GM06990 (cell line): ENCODE measurements at places on chromosomes 4 and X.

DNA sequence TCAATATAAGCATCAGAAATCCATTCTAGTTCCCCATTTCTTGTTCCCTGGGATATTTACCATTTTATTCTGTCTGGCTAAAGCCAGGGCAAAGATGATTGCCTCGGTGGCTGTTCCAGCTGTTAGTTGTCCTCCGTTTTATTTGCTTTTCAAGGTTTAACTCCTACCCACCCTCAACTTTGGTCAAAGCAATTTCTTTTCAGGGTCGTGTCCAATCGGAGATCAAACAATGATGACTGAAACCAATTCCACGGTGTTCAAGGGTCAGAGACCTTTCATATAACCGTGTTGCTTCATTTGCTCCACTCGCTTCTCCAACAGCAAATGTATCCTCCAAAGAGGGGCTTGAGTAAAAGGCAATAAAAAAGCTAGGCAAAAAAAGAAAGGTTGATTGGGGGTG, 193.5 kb upstream of the FTHL17 start:
- DNase-seq, result no peak

DNA sequence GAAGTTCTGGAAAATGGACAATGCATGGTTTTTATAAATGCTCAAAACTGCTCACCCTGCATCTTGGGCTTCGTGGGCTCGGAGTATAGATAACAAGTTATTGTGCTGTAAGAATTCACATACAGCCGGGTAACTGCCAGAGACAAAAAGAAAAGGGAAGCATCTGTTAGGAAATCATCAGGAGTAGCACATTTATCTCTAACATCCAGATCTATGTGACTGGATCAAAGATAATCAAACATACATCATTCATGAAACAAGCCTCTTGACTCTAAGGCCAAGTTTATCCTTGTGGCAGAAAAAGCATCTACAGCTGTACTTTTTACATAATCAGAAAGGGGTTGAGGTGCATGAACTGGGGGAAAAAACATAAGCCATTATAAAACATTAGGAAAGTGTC, 264.2 kb downstream of the PPP3CA start:
- DNase-seq, result no peak

DNA sequence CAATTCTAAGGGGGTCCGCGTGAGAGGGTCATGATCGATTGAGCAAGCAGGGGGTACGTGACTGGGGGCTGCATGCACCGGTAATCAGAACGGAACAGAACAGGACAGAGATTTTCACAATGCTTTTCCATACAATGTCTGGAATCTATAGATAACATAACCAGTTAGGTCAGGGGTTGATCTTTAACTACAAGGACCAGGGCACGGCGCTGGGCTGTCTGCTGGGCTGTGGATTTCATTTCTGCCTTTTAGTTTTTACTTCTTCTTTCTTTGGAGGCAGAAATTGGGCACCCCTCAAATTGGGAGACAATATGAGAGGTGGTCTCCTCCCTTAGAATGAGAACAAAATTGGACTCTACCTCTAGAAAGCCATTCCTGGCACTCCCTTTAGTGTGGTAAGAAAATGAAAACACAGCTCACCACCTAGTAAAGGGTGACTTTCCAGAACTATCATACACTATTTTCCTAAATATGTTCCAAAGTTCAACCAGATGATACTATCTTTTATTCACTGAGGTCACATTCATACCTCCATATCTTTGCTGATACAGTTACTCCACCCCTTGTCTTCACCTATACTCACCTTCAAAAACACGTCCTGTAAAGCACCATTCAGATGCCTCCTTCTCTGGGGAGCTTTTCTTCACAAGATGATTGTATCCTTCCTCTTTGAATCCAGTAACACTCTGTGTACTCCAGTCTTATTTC, 1058.3 kb upstream of the SLIT2 start:
- no peak for DNase-seq

- DNase-seq, result no peak
These were observed 238.1 kb downstream of the SLITRK2 start for GRCh38 chrX:146055733-146056132.

- DNase-seq, result no peak
These were observed 344.1 kb downstream of the SH2D1A start for GRCh38 chrX:124690495-124690894.

- DNase-seq, result no peak
These were observed 39.6 kb downstream of the FGFBP1 start for GRCh38 chr4:15898902-15899301.

- peak; percentile 19 for DNase-seq
These were observed 973 bp downstream of the ADAMTS3 start for GRCh38 chr4:72567821-72568675.

GRCh38 chrX:107805179-107805578, 20.5 kb upstream of the MID2 start:
- DNase-seq, result no peak

- no peak for DNase-seq
These were observed 143.6 kb downstream of the ZAR1 start for GRCh38 chr4:48633657-48634056.

DNA sequence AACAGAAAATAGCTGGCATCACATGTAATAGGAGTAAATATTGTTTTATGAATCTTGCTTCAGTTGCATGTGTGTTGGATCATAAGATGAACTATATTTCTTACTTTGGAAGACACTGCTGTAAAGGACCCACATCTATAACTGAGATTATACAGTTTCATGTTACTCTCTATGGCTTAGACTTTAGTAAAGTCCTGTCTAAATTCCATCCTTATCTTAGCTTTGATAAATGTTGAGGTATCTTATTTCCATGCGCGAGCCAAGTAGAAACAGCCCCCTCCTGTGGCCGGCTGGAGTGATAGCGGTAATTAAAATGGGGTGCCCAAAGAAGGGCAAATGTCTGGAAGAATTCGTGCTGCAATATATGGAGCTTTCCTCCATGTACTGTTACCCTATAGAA, 43.0 kb downstream of the CCDC158 start:
- no peak for DNase-seq

GRCh38 chrX:147900349-147900748, 11.4 kb upstream of the FMR1 start:
- DNase-seq, result no peak

- no peak for DNase-seq
These were observed 70.8 kb downstream of the SMIM20 start for GRCh38 chr4:25984796-25985195.

DNA sequence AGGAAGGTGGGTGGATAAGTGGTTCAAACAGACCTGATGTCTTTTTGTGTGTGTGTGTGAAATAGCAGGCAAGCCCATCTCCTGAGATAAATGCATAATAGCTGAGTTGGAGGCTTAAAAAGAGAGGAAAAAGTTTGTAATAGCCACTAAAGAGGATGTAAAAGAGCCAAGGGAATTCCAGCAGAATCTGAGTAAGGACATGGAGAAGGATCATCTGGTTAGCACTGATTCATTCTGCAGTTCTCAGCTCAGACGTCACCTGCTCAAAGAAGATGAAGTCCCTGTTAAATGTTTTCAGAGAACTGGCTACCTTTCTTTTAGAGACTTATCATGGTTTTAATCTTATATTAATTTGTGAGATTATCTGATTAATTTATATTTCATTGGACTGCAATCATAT, 21.0 kb upstream of the IL13RA2 start:
- no peak for DNase-seq

GRCh38 chrX:40260146-40260747, 162.5 kb upstream of the BCOR start:
- DNase-seq, result no peak

DNA sequence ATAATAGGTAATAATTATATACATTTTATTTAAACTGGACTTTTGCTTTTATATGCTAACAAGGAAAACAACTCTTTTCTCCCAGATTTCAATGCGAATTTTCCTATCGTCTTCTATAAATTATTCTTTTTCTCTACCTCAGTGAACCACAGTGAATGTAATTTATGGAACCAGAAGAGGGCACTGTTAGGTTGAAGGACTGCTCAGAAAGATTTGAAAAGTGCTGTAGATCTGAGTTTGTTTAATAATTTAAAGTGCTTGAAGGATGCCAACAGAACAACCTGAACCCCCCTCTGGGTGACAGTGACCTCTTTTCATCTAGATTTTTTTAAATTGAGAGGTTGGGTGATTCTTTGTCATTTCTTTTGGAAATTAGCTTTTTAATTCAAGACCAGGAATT, 54.9 kb downstream of the PHOX2B start:
- no peak for DNase-seq

DNA sequence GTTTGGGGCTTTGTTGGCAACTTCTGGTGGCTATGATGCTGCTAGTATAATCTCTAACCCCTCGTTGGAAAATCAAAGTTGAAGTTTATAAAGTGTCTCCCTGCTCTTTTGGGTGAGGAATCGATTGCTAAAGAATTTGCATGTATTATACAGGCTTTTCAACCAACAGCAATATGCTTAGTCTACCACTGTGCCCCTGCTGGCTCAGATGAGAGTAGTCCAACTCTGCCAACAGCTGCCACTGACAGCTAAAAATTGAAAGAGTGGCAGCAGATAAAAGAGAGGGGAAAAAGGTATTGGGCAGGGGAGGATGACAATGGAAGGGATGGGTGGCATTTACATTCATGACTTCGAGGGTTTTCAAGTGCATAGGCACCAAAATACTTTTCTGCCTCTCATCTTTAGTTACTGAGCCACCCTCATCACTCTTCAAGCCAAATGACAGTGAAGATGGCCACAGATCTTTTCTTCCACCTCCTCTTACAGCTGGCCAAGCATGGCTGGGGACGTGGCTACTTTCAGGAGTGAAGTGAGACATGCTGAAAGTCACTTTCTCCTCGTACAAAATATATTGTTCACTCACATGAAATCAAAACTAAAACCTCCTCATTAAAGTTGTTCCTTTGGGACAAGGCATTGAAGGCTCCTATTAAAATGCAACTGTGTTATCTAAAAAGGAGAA, 2.7 kb upstream of the GRIA3 start:
- DNase-seq, result no peak

- no peak for DNase-seq
These were observed 4.4 kb downstream of the FBXW7 start for GRCh38 chr4:152531479-152531878.

DNA sequence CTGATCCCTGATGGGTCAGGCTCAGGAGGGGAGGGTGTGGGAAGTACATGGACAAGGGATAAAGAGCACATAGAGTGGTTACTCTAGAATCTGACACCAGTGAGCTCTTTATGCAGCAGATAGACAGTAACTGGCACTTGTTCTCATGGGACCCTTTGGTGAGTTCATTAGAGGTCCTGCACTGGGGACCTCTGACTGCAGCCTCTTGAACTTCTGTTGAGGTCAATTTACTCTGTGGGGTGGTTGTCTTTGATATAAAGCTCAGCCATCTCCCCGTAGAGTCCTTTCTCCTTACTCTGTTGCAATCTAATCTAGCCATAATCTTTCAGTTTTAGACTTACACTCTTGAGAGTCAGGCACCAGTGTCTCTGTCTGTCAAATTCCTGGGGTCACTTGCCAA, 222.4 kb downstream of the GPAT3 start:
- DNase-seq, result no peak

GRCh38 chrX:124226129-124226528, 106.3 kb upstream of the TEX13D start:
- no peak for DNase-seq

DNA sequence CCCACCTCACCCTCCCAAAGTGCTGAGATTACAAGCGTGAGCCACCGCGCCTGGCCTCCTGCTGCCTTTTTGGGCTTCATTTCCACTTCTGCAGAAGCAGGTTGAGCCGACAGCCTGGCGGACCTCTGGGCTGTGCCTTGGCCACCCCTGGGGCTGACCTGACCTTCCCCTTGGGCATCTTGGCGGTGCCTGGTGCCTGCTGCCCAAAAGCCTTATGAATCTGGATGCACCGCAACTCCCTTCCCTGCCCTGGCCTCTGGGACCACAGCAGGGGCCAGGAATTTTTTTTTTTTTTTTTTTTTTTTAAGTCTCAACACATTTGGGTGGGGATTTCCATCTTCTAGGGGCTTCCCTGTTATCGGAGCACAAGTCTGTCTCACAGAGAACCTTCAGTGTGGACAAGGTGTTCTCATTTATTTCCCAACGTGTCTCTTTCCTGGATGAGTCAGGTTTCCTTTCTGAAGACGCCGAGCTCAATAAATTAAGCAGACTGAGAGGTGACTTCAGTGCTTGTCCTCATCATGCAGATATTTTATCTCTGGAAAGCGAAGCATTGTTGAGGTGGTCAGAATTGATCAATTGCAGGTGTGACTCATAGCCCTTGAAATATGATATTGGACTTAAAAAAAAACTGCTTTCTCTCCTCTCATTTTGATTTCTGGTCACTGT, 79.7 kb downstream of the SHROOM2 start:
- DNase-seq, result peak; percentile 53

DNA sequence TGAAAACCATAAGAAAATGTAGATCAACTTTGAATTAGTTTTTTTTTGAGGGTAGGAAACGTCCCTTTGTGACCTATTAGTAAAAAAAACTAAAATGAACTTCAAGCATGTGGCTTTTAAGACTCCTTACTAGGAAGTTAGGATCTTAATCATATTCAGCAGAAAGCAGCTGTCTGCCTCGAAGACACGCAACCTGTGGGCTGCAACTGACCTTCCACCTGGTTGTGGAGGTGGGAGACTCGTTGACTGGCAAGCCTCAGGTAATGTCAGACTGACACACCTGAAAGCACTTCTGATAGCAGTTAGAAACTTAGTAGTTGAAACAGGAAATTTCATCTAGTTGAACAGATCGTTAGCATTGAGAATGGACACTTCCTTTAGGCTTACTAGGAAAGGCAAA, 37.4 kb downstream of the CCNG2 start:
- peak; percentile 15 for DNase-seq

DNA sequence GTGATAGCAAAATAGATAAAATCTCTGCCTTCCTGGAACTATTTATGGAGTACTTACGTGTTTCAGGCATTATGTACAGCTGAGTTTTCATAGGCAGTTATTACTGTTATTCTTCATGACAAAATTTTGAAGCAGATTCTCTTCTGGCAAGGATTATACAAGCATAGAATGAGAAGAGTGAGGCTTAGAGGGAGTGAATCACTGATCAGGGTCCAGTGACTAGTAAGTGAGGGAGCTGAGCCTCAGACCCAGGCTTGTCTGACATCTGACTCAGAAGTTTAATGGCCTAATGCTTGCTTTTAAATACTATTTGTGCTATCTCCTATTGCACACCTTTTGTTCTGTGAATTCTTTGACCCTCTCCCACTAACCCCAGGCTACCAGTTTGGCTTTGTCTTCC, 110.6 kb downstream of the DTHD1 start:
- no peak for DNase-seq

GRCh38 chrX:15241301-15241700, 28.6 kb downstream of the ASB9 start:
- no peak for DNase-seq

GRCh38 chr4:169756971-169757574, 671 bp downstream of the HPF1 start:
- DNase-seq, result no peak

- no peak for DNase-seq
These were observed 16.3 kb upstream of the NEUROG2 start for GRCh38 chr4:112532267-112532666.

DNA sequence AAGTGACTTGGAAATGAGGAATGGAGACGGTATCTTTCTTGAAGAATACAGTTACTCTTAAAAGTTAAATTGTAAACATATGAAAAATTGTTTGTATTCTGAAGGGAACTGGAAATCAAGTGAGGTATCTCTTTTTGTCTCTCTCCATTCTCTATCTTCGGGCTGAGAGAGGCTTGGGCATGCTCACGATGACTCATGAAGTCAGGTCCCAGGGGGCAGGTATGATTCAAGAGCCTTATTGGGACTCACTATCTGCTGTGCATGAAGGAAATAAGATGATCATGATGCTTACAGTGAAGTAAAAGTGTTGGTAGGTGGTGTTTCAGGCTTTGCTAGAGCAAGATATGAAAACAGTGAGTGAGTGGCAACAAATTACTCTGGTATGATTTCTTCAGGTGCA, 200.4 kb upstream of the PITX2 start:
- no peak for DNase-seq
